ENCODE measurements at places on chromosomes 5 and 9.

- no peak for DNase-seq
These were observed 284.5 kb upstream of the POU5F2 start for GRCh38 chr5:94025788-94026473.

- DNase-seq: no peak
These were observed 22.5 kb downstream of the POLR1E start for GRCh38 chr9:37508135-37508833.

DNA sequence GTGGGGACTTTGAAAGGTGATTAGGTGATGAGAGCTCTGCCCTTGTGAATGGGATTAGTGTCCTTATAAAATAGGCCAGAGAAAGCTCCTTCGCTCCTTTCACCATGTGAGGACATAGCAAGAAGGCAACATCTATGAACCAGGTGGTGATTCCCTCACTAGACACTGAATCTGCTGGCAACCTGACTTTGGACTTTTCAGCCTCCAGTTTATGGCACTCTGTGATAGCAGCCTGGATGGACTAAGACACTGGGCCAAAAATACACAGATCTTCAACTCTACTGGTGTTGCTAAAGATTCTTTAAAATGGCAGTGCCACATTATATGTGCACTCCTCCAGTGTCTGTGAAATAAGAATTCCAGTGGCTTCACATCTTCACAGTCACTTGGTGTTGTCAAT, 41.2 kb upstream of the COL15A1 start:
- DNase-seq: no peak

DNA sequence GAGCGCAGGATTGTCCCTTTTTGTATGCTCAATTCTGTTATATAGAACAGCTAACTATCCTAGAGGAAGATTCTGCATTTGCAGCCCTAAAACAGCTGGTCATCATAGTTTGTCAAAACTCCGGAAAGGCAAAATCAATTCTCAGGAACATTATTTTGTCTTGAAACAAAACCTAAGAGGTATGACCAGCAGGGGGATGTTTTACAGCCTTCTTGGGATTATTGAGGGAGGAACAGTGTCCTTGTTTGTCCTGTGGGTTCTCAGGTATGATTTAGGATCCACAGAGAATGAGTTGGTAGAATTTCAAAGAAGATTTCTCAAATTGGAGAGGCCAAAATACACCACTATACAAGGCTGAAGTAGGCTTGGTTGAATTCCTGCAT, 136.4 kb downstream of the ZSWIM6 start:
- no peak for DNase-seq

DNA sequence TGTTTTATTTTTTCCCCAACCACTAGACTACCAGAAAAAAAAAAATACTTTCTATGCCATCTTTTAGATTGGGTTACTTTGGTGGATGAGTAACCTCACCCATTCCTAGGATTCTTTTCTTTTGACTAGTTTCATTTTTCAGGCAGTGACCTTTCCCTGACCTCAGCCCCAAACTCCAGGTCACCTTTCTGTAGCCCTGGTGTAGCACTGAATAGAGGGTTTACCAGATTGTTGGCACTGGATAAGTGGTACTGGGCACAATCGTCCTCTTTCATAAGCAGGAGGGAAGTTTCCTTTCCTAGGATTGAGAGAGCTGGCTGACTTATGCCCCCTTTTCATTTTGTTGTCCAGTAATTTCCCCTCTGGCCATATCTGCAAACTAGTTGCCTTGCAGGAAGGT, 169.4 kb upstream of the TMEM161B start:
- no peak for DNase-seq

GRCh38 chr5:137656558-137656957, 79.3 kb downstream of the KLHL3 start:
- no peak for DNase-seq

GRCh38 chr5:178670351-178670885, 43.6 kb upstream of the CLK4 start:
- no peak for DNase-seq

DNA sequence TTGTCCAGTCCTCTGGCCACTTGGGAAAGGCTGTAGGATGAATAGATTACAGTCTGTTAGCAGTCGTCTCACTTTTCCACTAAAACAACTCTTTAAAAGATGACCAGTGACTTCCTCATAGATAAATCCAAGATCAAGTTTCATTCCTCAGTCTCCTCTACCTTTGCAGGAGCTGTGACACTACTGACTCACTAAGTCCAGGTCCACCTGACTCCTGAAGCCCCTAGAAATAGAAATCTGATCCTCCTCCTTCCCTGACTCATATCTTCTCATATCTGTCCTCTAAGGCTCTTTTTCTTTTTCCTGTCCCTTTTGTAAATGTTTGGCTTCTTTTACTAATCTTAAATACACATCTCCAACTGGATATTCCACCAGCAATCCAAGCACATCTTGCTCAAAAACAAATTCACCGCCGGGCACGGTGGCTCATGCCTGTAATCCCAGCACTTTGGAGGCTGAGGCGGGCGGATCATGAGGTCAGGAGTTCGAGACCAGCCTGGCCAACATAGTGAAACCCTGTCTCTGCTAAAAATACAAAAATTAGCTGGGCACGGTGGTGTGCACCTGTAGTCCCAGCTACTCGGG, 2.6 kb downstream of the CCDC125 start:
- DNase-seq: no peak

DNA sequence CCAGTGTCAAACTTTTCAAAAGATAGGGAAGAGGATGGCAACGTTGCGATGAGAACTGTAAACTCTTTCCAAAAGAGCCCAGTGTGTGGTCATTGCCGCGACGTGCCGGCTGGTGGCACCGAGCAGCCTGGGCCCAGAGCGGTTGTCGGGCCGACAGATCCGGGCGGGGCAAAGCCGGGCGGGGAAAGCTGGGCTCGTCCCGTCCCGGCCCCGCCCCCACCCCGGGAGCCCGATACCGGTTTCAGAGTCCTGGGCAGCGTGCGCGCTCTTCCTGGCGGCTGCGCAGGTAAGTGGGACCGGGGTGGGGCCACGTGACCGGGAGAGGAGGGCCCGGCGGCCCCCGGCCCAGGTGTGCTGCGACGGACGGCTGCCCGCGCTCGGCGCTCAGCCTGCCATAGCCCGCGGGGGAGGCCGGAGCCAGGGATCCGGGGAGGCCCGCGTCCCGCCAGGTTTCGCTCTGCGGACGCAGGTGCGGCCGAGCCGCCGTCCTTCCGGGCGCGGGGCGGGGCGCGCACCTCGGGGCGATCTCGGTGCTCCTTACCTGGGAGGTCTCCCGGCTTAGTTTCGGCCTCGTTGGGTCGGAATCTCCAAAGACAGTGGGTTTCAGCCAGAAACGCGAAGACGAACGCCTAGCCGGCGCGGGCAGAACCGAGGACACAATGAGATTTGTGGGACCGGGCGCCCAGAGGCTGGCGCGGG, at the start of gene MARVELD2:
TSS of gene MARVELD2 (plus strand) at position 232 of the 699 bp plus-strand sequence. CDS start 4,270 bp downstream, outside the sequence.
- DNase-seq: peak; percentile 33

DNA sequence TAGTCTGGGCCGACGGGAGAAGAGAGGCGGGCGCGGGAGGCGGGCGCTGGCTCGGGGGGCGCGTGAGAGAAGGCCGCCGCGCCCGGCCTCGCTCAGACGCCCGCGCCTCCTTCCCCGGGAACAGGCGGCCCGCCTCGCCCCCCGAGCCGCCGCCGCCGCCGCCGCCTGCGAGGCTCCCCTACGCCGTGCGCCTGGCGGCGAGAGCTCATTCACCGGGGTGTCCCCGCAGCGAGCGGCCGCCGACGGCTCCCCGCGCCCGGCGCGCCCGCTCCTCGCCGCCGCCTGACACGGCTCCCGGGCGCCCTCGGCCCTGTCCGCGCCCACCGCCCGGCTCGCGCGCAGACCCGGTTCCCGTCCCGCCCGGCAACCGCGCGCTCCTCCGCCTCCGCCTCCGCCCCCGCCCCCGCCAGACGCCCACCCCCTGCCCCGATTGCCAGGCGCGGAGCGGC, at the start of gene GNAQ:
TSS of gene GNAQ (minus strand) at position 368 of the 449 bp plus-strand sequence. CDS start 576 bp downstream, outside the sequence.
- no peak for DNase-seq

DNA sequence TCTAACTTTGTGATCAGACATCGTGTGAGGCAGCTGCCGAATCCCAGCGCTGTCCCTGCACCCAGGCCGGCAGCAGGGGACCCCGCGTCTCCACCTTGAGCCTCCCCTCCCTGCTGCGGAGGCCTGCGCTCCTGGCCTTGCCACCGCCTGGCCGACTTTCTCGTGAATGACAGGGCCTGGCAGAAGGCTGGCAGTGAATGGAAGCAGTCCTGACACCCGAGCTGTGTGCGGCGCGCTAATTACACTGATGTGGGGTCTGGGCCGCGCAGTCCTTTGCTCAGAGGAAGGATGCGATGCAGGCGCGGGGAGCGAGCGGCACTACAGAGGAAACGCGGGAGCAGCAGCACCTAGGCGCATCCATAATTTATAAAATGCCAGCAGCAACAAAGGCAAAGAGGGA, 40.3 kb downstream of the POU4F3 start:
- no peak for DNase-seq

- no peak for DNase-seq
These were observed 6.1 kb upstream of the RNF183 start for GRCh38 chr9:113309204-113309813.

- no peak for DNase-seq
These were observed 788 bp downstream of the ZNF346 start for GRCh38 chr5:177023303-177023664.
